ENCODE measurements at places on chromosomes 6 and 20.

DNA sequence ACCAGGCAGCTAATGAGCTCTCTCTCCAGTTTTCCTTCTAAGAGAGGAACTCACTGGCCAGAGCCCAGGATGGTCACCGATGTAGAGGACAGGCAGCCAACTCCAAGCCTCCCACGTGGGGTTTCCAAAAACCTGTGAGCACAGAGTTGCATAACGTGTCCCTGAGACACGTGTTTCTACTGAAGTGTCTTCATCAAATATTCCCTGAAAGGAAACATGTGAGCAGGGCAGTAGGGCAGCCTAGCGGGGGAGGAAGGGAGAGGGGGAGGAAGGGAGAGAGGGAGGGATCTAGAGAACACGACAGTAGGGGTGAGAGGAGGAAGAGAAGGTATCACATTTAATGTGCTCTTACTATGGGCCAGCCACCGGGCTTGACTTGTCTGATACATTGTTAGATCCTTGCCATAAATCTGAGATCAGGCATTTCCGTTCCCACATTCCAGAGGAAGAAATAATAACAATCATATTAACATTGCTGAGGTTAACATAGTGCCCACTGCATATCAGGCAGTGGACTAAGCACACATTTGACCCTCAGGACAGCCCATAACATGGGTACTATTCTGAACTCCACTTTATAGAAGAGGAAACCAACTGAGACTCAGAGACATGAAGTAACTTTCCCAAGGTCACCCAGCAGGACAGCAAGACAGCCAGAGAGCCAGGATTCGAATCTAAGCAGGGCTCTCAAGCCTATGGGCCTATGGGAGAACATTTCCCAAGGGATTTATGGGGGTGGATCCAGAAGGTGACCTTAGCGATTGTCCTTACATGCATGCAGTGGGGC lies 4.5 kb upstream of the SYS1 start:
- no peak for DNase-seq

GRCh38 chr6:158160932-158161539 lies 7.0 kb downstream of the SERAC1 start:
- DNase-seq, result no peak

- DNase-seq, result no peak
Measured at GRCh38 chr6:75842732-75843131, 93.7 kb downstream of the MYO6 start.

- no peak for DNase-seq
Measured at GRCh38 chr6:134954272-134955000, 4.5 kb upstream of the ALDH8A1 start.

- DNase-seq, result no peak
Measured at GRCh38 chr6:144630857-144631256, 345.7 kb downstream of the UTRN start.

DNA sequence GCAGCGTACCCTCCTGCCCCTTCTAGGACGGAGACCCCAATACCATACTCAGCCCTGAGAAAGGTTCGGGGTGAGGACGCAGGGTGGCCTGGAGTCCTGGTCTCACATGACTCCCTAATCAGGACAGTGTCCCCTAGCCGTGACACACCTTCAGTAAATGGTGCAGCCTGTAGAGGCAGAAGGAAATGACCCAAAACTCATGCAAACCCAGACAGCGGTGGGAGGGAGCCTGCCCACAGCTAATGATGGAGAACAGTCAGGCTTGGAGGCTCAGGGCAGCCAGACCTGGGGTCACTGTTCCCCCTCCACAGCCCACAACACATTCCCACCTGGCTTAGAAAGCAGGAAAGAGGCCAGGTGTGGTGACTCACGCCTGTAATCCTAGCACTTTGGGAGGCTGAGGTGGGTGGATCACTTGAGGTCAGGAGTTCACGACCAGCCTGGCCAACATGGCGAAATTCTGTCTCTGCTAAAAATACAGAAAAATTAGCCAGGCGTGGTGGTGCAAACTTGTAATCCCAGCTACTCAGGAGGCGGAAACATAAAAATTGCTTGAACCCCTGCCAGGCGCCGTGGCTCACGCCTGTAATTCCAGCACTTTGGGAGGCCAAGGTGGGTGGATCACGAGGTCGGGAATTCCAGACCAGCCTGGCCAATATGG lies 8.8 kb upstream of the HMGA1 start:
- no peak for DNase-seq

DNA sequence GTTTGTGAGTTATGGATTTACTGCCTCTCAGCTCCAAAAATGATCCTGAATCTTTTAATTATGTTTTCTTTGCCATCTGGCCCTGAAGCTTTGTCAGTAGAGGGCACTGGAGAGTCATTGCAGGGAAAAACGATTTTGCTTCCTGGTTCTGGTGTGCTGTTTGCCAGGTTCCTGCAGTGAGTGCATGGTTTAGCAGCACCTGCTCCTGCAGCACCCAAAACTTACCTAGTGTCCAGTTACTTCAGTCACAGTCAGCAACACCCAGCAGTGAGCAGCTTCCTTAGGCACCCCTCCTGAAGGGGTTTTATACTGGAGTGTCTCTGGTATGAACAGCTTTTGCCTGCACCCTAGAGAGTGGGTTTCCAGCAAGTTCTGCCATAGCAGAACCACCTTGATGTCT lies 6.0 kb upstream of the TRIM26 start:
- DNase-seq, result peak; percentile 43

GRCh38 chr20:15756002-15756753 lies 817.1 kb downstream of the KIF16B start:
- no peak for DNase-seq

- DNase-seq, result no peak
Measured at GRCh38 chr6:91276315-91276714, 689.4 kb upstream of the MAP3K7 start.

DNA sequence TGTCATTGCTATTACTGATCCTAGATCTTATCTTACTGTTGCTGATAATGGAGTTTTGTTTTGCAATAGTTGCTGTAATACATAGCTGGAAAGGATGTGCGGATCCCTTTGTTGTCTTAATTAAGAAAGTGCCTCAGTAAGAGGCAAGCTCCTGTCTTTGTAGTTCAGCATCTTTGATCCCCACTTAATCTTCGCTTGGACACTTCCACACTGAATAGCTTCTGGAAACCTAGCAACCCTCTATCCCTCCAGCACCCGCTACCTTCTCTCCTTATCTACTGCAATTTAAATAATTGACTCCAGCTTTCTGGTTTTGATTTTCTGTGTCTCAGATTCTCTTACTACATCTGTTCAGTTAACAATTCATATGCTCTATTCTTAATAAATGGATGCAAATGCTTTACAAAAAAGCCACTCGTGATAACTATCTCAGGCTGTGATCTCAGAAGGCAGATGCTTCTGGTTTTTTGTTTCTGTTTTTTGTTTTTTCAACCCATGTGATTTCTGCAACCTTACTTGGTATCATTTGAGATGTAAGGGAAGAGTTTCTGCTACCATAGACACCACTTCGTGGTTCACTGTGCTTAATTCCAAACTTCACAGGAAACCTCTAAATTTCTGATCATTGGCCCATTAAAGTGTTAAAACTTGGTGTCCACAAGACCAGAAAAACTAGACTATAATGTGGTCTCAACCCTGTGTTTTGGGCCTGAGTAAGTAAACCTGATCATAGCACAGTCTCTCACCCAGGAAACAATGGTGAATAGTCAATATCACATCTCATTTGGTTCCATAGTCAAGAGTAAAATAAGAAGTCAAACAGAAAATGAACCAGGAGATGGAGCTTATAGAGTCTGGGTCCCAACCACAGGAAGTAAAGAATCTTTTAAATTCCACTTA lies 352.1 kb upstream of the SOX4 start:
- no peak for DNase-seq

DNA sequence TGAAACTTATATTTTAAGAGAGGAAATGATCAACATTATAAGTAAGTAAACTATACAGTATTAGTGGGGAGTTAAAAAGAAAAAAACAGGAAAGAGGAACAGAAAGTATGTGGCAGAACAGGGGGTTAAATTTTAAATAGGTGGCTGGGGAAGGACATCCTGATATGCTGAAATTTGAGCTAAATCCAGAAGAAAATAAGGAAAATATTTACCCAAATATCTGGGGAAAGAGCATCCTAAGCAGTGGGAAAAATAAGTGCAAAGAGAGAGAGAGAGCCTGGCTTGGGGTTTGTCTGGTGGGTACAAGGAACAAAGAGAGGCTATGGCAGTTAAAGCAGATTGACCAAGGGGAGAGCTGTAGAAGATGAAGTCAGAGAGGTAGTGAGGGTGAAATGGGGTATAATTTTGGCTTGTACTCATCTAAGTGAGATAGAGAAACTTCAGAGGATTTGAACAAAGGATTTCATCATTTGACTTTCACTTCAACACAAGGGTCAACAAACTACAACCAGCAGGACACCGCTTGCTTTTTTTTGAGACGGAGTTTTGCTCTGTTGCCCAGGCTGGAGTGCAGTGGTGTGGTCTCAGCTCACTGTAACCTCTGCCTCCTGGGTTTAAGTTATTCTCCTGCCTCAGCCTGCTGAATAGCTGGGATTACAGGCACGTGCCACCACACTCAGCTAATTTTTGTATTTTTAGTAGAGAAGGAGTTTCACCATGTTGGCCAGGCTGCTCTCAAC lies 328.4 kb upstream of the CNR1 start:
- no peak for DNase-seq

DNA sequence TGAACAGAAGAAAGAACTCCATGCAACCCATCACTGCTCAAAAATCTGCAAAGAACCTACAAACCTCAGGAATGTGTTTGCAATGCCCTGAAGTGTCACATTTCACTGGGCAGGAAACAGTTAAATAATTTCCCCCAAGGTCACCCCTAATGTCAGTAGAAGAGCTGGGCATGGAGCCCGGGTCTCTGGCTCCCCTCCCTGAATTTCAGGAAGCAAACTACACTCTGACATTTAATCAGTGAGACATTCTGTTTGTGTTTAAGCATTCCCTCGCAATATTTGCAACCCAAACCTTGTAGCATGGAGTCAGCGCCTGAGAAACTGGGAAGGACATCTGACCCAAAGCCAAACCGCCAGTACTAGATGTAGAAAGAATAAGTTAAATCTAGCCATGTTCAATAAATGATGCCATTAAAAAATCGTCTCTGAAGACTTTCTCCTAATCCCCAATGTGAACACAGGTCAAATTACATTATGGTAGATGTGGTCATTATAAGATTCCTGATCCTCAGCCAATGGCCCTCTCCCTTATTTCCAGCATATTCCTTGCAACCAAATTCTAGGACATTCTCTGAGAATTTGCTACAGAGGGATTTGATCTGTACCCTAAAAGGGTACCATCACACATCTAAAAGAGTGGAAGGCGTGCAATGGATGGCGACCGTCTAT lies 91.2 kb upstream of the ADTRP start:
- no peak for DNase-seq

GRCh38 chr6:166075186-166075585 lies 92.5 kb downstream of the TBXT start:
- DNase-seq, result no peak

DNA sequence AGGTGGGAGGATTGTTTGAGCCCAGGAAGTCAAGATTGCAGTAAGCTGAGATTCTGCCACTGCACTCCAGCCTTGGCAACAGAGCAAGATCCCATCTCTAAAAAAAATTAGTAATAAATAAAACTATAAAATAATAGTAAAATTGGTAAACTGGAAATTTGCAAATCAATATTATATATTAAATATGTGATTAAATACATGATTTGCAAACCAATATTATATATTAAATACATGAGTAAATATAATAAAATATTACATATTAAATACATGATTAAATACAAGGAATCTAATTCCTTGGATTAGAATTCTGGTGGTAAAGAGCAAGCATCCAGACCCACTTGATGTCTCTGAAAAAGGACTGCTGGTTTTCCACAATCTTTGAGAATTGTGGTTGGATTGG lies 35.8 kb downstream of the FUT9 start:
- DNase-seq, result no peak

DNA sequence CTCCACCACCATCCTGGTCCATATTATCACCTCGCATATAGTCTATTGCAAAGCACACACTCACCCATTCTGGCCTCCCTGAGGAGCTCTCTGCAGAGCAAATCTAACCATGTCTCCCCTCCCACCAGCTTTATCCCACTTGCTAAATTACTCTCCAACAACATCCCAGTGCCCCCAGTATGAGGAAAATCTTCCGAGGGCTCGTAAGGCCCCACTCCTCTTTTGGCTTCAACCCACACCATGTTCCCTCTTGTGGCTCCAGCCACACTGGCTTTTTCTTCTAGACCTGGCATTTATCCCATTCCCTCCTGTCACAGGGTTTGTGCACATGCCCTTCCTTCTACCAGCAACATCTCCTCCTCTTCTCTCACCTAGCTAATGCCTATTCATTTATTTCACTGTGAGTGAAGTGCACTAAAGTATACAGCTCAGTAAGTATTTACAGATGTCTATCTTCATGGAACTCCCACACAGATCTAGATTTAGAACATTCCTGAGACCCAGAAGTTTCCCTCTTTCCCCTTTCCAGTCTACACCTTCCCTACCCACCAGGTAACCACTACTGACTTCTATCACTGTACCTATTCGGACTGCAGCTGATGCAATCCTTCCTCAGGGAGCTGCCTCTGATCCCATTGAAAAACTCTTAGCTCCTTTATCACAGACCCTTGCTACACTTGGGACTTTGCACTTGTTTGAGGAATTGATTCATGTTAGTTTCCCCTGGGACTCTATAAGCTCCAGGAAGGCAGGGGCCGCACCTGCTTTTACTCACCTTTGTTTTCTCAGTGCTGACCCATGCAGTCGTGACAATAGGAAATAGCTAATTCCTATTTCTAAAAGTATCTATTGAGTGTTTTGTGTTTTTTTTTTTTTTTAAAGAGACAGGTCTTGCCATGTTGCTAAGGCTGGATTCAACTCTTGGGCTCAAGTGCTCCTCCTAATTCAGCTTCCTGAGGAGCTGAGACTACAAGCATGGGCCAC lies 15.5 kb downstream of the MRPL14 start:
- DNase-seq, result no peak

DNA sequence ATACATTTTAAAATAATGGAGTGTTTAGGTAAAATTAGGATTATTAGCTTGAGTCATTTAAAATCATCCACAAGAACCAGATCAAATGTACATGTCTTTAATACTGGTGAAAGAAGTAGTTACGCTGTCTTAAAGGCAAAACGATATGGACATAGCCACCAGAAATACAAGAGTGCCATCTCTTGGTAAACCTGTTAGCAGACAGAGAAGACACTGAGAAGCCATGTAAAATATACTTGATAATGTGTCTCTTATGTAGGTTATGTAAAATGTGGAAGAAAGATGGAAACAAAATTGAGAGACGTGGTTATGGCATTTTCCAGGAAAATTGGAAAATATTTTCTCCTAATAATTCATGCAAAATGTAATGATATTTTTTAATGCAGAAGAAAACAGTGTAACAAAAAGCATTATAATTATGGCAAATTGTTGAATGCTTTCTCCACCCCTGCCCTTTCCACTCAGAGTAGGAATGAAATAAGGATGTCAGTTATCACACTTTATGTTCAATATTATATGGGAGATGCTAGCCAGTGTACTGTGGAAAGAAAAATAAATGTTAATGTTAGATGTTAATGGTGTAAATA lies 12.2 kb upstream of the SLC17A2 start:
- DNase-seq, result no peak

DNA sequence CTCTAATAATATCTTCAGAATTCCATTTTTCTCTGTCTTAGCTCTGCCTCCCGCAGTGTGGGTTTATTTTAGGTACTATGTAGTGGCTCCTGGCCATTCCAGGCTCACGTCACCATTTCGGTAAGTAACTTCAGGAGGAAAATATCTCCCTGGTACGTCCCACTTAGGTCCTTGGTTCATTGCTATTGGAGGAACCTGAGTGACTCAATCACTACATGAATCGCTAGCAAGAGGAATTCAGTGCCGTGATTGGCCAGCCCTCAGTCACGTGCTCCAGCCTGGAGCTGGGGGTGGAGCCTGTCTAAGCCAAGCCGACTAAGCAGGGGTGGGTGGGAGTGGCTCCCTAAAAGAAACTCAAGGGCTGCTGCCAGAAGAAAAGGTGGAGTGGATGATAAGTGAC lies 67.3 kb upstream of the E2F3 start:
- no peak for DNase-seq

- DNase-seq, result no peak
Measured at GRCh38 chr6:134021396-134022122, 30.9 kb downstream of the SLC2A12 start.

All from frontal cortex (tissue), 4 donors.